NCI-H524 treated with DMSO at 0.1 percent for 48 hours (cell line): ENCODE measurements at places on chromosomes 12 and 14.

DNA sequence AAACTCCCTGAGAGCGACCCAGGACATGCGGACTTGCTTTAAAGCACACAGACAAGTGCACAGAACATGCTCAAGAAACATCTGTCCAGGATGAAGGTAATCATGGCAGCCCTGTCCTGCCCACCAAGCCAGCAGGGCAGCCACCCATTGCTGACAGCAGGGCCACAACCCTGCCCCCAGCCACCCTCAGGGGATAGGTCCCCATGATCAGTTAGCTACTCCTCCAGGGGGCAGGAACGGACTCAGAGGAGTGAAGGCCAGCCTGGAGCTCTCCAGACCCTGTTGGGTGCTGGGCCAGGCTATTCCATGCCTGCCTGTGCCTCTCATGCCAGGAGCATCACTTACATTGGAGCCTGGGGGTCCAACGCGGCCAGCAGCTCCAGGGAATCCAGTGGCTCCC lies 15.8 kb downstream of the TMEM106C start:
- no peak for DNase-seq

GRCh38 chr12:46702581-46703344 lies 123.0 kb downstream of the SLC38A4 start:
- no peak for DNase-seq

GRCh38 chr12:95630496-95630895 lies 79.2 kb upstream of the USP44 start:
- DNase-seq, result no peak

DNA sequence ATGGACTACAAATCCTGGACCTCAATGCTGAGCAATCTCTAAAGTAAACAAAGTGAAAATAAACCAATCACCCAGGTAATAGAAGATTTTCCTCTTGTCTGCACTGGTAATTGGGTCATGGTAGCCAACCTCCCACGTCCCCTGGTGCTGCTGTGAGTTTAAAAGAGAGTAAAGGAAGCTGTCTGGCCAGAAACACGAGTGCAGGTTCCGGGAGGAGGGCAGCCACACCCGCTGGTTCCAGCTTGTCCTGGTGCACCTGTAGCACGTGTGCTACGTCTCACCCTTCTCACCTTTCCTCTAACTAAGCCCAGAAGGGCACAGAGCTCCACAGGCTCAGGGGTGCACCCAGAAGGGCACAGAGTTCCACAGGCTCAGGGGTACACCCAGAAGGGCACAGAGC lies 5.4 kb downstream of the CRACR2A start:
- no peak for DNase-seq

- DNase-seq, result no peak
Measured at GRCh38 chr14:21024585-21025370, at the start of gene NDRG2. Gene NDRG2, minus strand, starts transcription at chr14:21025061. Its CDS starts 1,746 bp downstream, at chr14:21023315.
